Fibroblast of villous mesenchyme (primary cell): ENCODE measurements at places on chromosomes 5 and 9.
A peak's percentile ranks its signal among the peaks of the same experiment; 100 is the strongest.

- DNase-seq, result no peak
These were observed 16.8 kb downstream of the SNX18 start for GRCh38 chr5:54534191-54535004.

- DNase-seq, result no peak
These were observed 17.9 kb downstream of the HSD17B4 start for GRCh38 chr5:119470105-119470763.

DNA sequence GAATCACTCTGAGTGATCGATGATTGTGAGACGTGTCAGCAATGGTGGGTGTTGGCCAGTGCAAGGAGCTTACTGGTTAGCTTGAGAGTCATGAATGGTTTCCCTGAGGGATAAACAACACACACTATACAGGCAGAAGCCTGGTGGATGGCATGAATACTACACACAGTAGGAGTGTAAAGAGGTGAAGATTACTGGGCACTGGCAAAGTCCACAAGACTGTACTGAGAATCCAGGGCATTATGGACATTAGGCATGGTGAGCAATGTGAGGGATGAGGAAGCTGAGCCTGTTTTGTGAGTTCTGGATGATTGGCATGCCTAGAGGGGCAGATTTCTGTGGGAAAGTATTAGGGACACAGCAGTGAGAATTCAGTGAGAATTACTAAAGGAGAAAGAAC, 71.3 kb downstream of the KDM4C start:
- no peak for DNase-seq

DNA sequence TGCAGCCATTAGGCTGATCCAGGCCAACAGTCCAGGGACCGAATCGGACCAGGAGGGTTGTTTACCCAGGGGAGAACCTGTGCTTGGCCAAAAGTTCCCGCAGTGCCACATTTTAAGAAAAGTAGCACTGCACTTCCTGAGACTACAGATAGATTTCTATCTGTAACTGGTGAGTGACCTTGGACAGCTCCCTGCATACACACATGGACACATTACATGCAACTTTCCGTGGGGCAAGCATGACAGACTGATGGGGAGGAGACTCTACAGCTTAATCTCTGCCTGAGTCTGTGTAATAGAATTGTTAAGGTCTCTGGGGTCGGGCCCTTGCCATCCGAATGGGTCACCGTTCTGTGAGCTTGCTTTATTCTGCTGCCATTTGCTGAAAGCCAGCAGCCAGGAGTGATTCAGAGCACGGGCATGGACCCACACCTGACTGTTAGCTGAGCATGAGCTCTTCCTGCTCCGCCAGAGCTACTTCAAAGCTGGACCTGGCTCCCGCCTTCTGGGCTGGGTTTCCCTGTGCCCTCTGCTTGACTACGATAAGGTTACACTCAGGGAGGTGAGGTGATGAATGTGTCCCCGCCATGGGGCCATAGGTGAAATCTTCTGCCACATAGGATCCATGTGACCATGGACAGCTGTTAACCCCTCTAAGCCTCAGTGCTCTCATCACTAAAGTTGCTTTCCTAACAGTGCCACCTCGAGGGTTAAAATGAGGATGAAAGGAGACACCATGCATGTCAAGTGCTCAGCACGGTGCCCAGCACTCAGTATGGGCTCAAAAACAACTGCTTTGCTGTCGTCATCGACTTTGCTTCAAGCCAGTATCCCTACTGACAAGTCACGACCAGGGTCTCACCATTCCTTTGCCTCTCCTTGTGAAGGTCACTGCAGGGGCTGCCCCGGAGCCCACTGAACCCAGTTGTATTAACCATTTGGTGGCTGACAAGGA, 200.0 kb downstream of the MELK start:
- peak; percentile 32 for DNase-seq

DNA sequence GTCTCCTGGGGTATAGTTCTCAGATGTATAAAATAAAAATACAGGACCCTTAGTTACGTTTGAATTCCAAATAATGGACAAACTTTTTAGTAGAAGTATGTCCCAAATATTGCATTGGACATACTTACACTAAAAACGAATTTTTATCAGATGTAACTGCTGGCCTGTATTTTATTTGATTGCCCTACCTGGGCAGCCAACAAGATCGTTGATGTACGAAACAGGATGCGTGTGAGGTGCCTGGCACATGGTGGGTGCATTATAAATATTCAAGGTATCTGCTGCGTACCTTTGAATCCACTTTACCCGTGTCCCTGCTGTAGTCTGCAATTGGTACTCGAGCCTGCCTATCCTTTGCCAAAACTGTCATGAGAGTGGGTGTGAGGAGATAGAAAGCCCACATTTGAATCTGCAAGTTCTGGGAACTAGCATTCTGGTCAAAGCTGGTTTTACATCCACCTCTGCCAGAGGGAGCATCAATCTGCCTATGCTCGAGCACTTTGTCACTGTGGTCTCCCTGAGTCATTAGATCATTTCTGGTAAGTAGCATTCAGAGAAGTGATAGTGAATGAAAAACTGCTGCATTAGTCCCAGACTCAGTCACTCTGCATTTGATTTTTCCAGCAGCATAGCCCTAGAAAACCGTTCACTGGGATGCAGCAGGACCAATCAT, 133.7 kb upstream of the IQGAP2 start:
- no peak for DNase-seq

DNA sequence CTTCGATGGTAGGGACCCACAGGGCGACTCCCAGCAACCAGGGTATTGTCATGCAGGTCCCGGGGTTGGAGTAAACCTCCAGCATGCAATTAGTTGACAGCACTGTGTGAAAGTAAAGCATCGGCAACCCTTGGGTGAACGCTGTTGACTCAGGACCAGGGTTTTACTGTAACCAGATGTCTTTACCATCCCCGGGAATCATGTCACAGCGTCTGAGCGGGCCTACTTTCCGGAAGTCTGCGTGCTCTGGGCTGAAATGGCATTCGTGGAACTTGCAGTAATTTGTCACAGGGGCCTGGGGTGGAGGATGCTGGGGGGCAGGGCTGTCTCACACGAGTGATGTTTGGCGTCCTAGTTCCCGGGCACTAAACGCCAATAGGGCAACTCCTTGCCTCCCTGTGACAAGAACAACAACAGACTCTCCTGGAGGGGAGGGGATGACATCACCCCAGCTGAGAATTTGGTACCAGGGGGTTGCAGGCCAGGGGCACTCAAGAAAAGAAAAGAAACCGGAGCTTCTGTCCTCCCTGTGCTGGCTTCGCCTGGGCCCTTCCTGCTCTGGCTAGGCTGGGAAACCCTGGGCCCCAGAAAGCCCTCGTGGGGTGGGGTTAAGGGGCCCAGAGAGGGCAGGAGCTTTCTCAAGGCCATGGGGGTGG, 10.1 kb upstream of the UBAC1 start:
- no peak for DNase-seq

- no peak for DNase-seq
These were observed 220.0 kb upstream of the ADAMTSL1 start for GRCh38 chr9:18253950-18254349.

- no peak for DNase-seq
These were observed 333.4 kb downstream of the FBXL7 start for GRCh38 chr5:15833365-15833764.

GRCh38 chr9:121107029-121107428, 32.3 kb downstream of the CNTRL start:
- DNase-seq, result no peak

DNA sequence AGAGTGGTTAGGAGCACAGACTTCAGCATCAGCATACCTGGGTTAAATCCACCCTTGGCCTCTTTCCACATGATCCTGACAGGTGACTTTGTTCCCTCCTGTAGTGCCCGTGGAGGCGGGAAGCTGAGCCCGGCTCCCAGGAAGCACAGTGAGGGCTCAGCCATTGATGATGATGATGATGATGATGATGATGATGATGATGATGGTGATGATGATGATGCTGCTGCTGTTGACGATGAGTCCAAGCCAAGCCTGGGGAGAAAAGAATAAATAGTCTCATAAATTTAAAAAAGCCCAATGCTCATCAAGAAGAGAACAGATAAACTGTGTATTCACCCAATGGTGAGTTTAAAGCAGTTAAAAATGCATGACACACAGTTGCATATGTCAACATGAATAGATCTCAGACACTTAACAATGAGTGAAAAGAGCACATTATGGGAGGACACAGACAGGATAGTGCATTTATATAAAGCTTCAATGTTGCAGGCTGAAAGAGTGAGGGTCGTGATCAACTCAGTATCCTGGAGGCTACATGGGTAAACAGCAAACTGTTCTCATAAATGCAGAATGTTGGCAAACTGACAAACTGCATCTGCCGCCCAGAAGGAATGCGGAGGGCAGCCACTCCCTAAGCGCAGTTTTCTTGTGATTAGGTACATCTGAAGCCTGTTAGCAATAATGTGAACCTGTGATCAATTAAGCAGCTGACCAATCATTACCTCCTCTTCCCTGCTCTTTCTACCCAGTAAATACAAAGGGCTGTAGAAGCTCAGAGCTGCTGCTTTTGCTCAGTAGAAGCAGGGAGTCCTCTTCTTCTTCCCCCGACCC, 11.7 kb upstream of the CFAP157 start:
- no peak for DNase-seq
